Muscle of leg (tissue), 16 donors: ENCODE measurements at places on chromosomes 1 and 21. TPM values are rescaled to one million over a fixed set of nuclear protein-coding genes. Genes with fewer than 3 reads are reported as not detected.

DNA sequence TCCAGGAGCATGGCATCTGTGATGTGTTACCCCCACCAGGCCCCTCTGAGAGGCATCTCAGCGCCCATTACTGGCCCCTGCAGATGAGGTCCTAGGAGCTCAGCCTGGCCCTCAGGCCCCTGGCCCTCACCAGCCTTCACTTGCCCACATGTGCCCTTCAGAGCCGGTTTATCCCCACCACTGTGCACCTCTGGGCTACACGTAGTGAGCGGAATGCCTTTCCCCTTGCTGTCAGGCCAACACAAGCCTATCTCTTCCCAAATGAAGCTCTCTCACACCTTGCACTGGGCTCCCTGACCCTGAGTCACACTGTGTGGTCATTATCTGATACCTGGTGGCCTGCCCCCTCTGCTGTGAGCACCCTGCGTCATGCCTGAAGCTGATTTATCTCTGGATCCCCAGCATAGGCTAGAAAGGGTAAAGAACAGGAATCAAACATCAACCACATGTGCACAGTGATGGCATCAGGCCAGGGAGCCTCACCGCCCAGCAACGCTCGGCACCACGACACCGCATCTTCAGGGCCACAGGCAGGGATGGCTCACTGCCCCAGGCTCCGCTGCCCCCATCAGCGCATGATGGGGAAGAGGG, 49.1 kb downstream of the GLIS1 start:
- DNase-seq, result no peak

GRCh38 chr1:153550827-153551500, 1.9 kb upstream of the S100A3 start:
- no peak for DNase-seq

GRCh38 chr1:182718311-182718710, 33.9 kb upstream of the RGS8 start:
- DNase-seq, result no peak

DNA sequence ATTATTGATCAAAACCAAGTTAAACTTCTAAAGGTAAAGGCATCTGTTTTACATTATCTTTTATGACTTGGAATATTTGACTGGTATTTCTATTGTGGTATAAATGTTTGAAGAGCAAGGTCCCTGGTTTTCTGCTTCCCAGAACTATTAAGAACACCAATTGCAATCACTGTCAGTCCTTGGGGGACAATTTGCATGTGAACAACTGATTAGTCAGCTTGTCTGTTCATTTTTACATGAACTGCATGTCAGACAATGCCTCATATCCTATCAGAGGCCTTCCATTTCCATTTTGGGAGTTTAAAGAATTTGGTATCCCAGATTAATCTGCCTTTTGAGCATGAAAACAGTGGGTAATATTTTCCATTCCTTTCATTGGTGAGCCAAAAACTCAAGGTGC, 654.9 kb upstream of the USP24 start:
- peak; percentile 63 for DNase-seq

DNA sequence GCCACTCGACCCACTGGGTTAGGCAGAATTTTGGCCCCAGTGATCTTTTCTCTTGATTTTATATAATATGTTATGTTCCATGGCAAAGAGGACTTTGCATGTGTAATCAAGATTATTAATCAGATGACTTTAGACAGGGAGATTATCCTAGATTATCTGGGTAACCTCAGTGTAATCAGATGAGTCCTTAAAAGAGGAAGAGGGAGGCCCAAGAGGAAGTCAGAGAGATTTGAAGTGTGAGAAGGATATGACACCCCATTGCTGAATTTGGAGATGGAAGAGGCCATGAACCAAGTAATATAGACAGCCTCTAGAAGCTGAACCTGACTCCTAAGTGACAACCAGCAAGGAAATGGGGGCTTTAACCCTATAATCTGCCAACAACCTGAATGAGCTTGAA, 117.1 kb upstream of the CSF3R start:
- DNase-seq, result no peak

DNA sequence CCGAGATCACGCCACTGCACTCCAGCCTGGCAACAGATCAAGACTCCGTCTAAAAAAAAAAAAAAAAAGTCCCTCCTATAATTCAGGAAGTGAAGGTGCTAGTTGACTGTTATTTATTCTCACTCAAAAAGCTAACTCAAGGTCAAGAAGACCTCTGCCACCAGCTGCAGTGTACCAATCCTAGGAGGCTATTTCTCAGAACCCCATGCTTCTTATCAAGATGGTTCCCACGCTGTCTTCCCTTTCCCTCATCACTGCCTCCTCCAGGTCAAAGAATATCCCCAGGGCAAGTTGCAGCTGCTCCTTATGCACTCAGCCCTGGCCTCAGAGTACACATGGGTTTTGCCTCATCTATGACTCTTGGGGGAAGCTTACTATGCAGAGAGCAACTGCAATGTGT, 53.6 kb downstream of the RERE start:
- DNase-seq, result no peak

DNA sequence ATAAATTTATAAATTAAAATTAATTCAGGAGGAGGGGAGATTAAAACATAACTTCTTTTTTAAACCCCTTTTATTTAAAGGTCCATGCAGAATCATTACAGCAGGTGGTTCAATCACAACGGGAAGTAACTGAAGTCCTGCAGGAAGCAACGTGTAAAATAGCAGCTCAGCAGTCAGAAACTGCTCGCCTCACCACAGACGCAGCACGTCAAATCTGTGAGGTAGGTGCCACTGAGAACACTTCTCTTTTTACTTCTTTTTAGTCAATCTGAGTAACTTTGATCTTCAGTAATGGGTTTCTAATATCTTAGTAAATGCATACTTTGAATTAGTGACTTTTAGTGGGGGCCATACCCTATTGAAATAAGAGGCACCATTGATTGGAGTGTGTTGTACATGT, 87.0 kb downstream of the CEP350 start:
- no peak for DNase-seq

DNA sequence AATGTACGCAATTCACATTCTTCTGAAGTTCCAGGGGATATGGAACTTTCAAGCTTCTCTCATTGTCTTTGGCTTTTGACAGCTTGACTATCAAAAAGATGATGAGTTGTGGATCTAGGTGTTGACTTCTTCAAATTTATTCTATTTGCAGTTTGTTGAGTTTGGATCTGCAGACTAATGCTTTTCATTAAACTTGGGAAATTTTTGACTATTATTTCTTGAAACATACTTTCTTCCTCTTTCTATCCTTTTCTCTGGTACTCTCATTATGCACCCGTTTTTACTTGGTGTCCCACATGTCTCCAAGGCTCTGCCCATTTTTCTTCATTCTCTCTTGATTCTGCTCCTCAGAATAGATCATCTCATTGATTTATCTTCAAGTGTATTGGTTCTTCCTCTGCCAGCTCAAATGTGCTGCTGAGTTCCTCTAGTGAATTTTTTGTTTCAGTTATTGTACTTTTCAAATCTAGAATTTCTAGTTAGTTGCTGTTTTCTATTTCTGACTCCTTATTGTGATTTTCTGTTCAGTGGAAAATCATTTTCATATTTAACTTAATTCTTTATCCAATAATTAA, 49.4 kb downstream of the CYP2J2 start:
- no peak for DNase-seq

- DNase-seq, result peak; percentile 90
These were observed 47.6 kb downstream of the B3GALT5 start for GRCh38 chr21:39660191-39660980.

GRCh38 chr1:15525050-15526020, 1.3 kb upstream of the DNAJC16 start:
- DNase-seq, result peak; percentile 64

DNA sequence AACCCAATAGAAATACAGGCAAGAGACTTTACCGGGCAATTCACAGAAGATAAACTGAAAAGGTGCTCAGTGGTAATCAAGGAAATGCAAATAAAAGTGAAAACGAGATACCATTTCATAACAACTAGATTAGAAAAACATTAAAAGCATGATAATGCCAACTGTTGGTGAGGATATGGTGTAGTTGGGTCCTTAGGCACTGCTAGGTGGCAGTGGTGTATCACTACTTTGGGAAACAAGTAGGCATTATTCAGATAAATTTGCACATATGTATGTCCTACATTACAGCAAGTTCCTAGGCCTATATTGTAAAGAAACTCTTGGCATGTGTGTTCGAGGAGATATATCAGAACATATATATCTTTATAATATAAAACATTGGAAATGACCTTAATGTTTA, 31.0 kb downstream of the AZIN2 start:
- no peak for DNase-seq

Gene CLCNKA
- 0.27 TPM for total RNA-seq

Gene TEX38
- total RNA-seq, result not detected

Gene LCE1F
- total RNA-seq, result not detected

Gene NCSTN
- 43.4 TPM for total RNA-seq

Gene GSTM4
- 10.8 TPM for total RNA-seq

Gene AKNAD1
- 1.2 TPM for total RNA-seq

Gene WLS
- total RNA-seq, result 62.7 TPM

Gene GIPC2
- total RNA-seq, result 0.84 TPM
